ENCODE measurements at places on chromosomes 3 and 15.

GRCh38 chr3:31502803-31503221, 29.9 kb upstream of the STT3B start:
- no peak for DNase-seq

DNA sequence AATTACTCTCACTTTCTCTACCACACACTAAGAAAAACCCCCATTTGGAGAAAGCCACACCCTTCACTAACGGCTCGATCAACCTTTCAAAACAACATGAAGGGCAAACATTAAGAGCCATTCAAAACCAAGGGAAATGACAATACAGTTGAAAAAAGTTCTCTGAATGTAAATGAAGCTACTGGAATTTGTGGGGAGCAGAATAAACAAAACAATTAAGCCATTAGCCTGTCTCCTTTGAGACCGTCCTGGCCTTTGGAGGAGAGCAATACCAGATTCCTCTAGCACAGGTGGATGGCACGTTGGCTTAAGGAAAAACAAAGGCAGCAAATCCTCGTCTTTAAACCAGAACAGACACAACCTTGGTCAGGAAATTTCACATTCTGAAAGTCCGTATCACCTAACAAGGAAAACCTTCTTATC, 18.7 kb downstream of the MYO1E start:
- DNase-seq, result no peak

DNA sequence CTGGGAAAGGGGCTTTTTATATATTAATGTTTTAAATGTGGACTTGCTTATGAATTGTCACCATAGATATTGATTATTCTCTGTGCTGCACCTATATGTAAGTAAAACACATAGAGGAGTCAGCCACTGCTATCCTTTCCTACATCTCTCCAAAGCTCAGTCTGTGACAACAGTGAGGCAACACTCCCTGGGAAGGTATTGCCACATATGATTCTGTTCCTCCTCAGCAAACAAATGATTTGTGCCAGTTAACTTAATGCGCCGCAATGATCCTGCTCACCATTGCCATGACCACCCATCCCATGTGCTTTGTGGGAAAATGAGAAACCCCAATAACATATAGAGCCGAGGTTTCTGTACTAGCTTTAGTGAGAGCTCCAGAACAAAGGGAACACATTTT, 75.1 kb upstream of the FBN1 start:
- no peak for DNase-seq

GRCh38 chr3:81732642-81733041, 28.8 kb downstream of the GBE1 start:
- DNase-seq, result no peak

- DNase-seq, result no peak
Measured at GRCh38 chr3:7683426-7683825, 818.2 kb upstream of the LMCD1 start.

- DNase-seq, result no peak
Measured at GRCh38 chr3:24192469-24193056, 247.5 kb downstream of the NR1D2 start.

GRCh38 chr3:149583921-149584635, 73.7 kb downstream of the WWTR1 start:
- no peak for DNase-seq

DNA sequence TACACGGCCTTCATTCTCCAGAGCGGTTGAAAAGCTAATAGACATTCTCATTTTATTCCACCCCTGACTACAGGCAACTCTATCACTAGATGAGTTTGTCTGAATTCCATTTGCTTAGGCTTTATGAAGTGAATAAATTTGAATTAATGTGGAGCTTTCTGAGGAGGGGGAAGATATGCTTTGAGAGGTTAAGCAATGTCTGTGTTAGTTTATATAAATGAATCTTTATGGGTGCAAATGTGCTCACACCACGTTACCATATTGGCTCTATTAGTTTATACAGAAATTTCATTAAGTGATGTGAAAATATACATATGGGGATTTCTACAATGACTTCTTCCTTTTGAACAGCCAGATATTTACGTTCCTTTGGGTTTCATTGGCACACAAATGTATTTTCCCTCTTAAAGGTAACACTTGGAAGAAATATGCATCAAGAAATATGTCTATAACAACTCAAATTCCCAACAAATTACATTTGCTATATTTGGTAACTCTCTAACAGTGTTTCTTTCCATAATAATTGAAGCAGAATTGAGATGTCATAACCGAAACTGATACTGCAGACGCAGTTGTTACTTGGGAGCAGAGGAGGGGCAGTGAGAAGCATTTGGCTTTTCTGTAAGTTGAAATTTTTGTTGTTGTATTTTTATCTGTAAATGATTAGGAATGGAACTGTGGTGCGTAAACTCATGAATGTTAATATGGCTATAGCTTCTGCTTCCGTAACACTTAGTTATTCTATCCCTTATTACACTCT, 359.4 kb downstream of the CACNA2D3 start:
- no peak for DNase-seq

DNA sequence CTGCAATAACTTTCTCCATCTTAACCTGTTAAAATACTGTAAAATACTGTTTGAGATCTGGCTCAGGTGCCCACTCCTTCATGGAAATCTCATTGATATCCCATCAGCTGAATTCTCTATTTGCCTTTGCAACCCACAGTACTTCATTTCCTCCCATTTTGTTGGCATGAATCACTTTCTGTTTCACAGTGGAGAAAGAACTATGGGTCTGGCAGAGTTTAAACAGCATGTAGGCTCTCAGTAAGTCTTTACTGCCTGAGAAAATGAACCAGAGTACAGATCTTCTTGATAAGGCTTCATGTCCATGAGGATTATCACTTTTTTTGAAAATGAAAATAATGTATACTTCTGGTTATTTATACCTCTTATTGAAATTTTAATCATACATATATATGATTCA, 245.9 kb downstream of the NAALADL2 start:
- DNase-seq, result no peak

GRCh38 chr3:49611291-49611690, 57.0 kb downstream of the BSN start:
- DNase-seq, result no peak

DNA sequence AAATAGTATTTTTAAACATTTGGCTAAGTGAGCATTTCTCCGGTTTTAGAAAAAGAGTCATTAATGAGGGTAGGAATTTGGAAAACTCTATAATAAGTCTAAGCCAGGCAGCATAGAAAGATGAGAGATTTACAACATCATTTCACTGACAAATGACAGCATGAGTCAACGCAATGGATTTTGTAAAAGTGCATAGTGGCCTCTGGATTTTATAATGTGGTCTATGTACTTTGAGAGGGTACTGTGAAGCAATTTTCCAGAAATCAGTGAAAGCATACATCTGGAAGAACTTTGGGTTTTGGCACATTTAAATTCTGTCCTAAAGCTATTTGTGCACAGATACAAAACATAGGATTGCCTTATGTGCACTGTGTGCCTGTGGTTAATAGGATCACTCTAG, 130.8 kb upstream of the CCNL1 start:
- DNase-seq, result peak; percentile 79

DNA sequence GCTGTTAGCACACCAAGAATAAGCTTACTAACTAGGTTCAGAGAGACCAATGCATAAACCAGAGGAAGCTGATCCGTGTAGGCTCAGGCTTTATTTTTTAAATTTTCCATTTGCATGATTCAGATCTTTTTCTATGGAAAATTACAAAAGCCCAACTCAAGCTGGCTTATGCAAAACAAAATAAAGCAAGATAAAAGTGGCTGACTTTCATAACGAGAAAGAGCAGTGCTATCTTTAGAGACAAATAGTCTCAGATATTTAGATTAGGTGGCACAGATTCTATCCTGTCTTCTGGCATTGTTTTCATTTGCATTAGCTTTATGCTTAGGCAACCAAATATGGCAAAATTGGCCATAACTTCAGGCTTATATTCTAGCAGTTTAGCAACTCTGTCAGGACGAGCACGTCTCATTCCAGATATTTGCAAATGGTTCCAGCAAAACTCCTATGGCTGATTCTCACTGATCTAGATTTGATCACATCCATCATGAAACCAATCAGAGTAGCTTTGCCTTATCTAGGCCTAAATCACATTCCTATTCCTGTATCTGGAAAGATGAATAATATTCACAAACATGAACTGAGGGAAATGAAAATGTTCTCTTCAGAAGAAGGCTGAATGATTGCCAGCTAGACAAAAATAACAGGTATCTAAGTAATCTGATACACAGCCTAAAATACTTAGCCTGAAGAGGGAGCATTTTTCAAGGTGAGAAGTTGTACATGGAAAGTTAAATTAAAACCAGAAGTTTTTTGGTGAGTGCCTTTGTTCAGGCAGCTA, 216.4 kb upstream of the DPPA4 start:
- DNase-seq, result no peak

DNA sequence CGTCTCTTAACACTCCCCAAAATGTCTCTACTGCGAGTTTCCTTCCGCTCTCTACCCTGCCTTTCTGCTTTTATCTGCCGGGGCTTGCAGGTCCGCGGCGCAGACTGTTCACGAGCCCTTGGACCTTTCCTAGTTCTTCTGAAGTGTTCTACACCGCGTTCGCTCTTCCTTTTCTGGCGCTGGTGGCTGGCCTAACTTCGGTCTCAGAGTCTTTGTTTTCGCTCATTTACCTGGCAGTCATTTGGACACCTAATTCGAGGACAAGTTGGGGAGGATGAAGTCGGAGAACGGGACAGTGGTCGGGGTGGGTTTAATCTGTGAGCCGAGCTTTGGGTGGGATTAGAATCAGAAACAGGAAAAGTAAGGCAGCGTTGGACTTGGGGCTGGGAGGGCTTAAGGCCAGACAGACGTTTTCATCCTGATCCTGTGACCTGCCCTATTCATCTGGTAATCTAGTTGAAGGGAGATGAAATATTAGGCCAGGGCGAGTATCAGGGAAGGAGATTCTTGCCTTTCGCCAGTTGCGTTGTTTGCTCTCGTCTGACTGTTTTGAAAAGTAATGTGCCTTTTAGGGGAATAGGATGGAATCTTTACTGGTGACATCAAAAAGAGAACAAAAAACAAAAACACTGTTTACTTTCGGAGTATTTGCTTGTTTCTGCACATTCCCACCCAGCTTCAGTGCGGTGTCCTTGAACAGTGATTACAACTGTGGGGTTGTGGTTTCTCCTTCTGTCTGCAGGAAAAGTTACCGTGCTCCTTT, 1.8 kb downstream of the DIPK2A start:
- peak; percentile 83 for DNase-seq

DNA sequence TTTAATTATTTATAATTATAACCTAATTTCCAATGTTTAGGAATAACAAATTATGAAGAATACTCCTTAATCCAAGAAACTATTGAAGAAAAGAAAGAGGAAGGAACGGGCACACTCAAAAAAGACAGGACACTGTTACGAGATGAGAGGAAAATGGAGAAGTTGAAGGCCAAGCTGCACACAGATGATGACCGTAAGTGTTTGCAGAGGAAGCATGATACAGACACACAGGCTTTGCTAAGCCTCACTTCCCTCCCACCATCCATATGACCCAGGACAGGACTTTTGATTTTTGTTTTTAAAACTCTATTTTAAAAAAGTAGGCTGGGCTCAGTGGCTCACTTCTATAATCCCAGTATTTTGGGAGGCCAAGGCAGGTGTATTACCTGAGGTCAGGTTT, 389.4 kb upstream of the TPM1 start:
- DNase-seq, result no peak

- DNase-seq, result peak; percentile 88
Measured at GRCh38 chr15:33098094-33099058, 96.1 kb downstream of the FMN1 start.

GRCh38 chr3:17009826-17010225, 125.1 kb downstream of the PLCL2 start:
- DNase-seq, result no peak

- DNase-seq, result no peak
Measured at GRCh38 chr3:11071096-11071755, 78.7 kb downstream of the SLC6A1 start.

DNA sequence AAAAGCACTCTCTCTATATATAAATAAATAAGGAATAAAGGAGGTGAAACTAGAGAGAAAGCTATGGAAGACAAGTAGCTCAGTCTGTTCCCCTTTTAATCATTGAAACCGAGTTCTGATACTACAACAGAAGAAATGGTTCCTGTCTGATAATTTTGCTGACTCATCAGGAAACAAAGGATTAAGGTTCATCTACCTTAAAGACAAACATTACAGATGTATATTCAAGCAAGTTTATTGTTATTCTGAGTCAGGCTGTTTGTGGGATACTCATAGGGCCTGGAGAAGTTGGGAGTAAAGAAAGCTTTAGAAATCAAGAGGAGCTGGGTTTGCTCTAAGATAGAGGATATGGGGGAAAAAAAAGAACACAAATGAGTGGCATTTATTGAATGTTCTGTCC, 566.0 kb downstream of the ROBO2 start:
- no peak for DNase-seq

DNA sequence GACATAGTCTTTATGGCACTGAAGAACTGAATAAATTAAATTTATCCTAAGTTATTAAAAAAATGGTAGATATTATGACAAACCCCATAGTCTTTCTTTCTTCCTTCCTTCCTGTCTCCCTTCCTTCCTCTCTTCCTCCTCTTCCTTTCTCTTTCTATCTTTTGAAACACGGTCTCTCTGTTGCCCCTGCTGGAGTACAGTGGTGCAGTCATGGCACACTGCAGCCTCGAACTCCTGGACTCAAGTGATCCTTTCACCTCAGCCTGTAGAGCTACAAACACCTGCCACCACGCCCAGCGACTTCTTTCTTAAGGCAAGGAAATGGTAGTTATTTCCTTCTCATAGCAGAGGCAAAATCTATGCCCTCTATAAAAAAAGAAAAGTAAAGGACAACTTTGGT, 354.6 kb downstream of the GAP43 start:
- no peak for DNase-seq

DNA sequence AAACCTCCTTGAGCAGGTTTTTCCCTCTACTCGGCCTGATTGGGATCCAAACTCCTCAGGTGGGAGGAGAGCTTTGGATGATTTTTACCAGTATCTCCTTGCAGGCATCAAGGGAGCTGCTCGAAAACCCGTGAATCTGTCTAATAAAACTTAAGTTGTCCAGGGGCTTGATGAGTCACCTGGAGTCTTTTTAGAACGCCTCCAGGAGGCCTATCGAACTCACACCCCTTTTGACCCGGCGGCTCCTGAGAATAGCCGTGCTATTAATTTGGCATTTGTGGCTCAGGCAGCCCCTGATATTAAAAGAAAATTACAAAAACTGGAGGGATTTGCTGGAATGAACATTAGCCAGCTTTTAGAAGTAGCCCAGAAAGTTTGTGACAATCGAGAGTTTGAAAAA, 41.6 kb downstream of the ZBTB11 start:
- DNase-seq, result no peak

DNA sequence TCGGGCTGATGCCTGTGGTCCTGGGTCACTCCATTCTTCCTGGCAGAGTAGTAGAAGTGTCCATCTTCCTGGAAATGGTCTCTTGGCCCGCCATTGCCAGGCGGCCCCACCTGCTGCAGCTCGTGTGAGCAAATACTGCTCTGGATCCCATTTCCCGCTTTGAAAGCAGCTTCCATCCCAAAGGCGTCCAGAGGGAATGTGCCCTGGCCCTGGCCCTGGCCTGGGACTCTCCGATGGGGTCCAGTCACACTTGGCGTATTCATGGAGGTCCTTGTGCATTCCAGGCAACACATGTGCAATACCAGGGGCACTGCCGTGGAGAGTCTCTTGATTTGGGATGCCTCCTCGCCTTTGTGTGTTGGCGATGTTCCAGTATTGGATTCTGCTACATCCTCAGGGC, 111.1 kb downstream of the SNRPN start:
- no peak for DNase-seq

GRCh38 chr15:73394782-73395181, 26.0 kb upstream of the HCN4 start:
- no peak for DNase-seq
